ENCODE measurements at places on chromosomes 2 and 18. TPM values are rescaled to one million over a fixed set of nuclear protein-coding genes. Genes with fewer than 3 reads are reported as not detected.

The ZNF521 gene
- total RNA-seq = 0.16 TPM

DNA sequence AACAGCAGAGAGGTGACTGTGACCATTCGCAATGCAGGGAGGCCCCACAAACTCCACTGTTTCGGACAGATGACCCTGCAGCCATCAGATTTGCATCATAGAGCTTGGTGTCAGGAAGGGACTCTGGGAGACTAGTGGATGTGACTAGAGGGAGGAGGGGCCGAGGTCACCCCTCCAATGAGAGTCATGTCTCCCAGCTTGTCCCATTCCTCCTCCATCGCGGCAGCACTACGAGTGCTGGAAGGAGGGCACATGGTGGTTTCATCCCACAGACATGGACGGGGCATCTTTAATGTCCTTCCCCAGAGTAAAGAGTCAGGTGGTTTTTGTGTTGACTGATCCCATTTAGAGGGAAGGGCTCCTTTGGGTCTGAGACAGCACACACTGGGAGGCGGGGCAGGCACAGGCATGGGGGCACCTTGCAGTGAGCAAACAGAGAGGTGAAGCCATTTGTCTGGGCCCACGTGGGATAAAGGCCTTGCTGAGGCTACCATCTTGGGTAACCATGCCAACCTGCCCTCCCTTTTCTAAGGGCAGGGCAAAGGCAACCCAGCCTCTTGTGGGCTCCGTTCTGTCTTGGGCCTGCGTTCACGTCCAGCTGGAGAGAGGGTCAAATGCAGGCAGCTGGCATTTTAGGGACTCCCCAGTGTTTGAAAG, 208.1 kb downstream of the ASB1 start:
- DNase-seq = no peak

The GATA6 gene
- not detected for total RNA-seq

The RNF152 gene
- 0.02 TPM for total RNA-seq

The ZC3H6 gene
- 7.0 TPM for total RNA-seq
